ENCODE measurements at places on chromosomes 4 and X. TPM values are rescaled to one million over a fixed set of nuclear protein-coding genes. Genes with fewer than 3 reads are reported as not detected.

Gene CSAG3
- total RNA-seq: not detected

Gene SHROOM2
- total RNA-seq: 0.49 TPM

Gene CLCN4
- 6.2 TPM for total RNA-seq

Gene CPZ
- total RNA-seq: 33.6 TPM

Gene L1CAM
- total RNA-seq: not detected

Gene FUNDC1
- 12.4 TPM for total RNA-seq
